OCI-M1 (cell line): ENCODE measurements at places on chromosomes 7 and 10.

DNA sequence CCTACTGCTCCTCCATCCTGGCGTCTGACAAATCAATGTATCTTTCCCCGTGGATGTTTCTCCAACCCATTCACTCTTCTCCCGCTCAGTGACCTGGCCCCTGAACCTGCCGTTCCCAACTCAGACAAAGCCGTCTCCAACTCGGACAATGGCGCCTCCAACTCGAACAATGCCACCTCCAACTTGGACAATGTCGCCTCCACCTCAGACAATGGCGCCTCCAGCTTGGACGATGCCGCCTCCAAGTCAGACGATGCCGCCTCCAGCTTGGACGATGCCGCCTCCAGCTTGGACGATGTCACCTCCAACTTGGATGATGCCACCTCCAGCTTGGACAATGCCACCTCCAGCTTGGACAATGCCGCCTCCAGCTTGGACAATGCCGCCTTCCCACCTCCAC is 608.6 kb downstream of the DNAJB6 start:
- DNase-seq, result no peak

GRCh38 chr7:42315103-42315502 is 78.1 kb upstream of the GLI3 start:
- no peak for DNase-seq

DNA sequence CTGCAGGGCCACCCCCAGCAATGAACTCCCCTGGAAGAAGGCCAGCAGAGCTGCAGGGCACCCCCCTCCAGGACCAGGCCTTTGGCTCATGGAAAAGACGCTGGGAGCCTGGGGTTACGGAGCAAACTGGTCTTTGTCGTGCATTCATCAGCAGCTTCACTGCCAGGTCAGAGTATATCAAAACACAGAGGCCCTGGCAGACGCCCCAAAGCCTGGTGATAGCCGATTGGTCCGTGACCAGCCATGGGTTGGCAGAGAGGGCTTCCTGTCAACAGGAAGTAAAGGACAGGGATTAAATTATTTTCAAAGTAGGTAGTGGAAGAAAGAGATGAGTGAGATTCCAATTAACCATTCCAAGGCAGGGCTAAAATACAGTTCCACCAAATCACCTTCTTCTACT is 9.0 kb downstream of the PRKAG2 start:
- DNase-seq, result no peak

DNA sequence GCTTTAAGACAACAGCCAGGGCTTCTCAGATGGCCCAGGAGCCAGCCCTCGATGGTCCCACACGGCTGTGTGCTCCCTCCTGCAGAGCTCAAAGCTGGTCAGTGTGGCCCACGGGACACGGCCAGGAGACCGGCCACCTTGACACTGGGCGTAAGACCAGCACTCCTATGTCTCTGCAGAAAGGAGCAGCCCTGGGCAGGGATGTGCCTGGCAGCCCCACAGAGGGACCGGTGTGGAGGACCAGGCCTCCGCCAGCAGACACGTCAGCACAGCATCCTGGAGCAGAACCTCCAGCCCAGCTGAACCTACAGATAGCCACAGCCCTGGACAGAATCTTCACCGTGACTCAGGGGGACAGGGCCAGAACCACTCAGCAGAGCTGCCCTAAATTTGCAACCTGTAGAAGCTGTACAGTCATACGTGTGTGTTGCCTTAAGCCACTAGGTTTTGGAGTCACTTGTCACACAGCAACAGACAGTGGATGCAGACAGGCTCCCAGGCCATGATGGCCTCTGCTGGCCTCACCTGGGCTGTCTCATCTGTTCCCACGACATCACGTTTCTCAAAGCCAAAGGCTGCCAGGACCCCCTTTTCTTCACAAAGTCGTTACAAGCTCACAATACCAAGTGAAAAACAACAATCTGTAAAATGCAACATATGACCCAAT is 132.4 kb downstream of the DIP2C start:
- no peak for DNase-seq

DNA sequence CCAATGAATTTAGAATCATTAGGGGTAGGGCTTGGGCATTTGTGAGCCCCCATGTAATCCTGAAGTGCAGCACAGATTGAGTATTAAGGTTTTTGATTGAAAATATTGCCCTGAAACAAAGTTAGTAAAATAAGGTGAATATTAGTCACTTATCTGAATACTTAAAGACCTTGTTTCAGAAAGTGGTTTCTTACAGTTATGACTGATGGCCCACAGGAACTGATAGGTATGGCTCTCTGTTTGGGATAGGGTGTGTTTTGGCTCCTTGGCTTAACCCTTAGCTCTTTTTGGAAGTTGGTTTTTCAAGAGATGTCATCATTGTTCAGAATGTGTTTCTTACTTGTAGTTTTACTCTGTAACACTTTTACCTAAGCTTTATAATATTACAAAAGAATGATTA is 34.8 kb downstream of the MDFIC start:
- DNase-seq, result no peak
